ENCODE measurements at places on chromosomes 11 and 22.

GRCh38 chr11:3954448-3955298 is 99.2 kb downstream of the STIM1 start:
- DNase-seq: no peak

DNA sequence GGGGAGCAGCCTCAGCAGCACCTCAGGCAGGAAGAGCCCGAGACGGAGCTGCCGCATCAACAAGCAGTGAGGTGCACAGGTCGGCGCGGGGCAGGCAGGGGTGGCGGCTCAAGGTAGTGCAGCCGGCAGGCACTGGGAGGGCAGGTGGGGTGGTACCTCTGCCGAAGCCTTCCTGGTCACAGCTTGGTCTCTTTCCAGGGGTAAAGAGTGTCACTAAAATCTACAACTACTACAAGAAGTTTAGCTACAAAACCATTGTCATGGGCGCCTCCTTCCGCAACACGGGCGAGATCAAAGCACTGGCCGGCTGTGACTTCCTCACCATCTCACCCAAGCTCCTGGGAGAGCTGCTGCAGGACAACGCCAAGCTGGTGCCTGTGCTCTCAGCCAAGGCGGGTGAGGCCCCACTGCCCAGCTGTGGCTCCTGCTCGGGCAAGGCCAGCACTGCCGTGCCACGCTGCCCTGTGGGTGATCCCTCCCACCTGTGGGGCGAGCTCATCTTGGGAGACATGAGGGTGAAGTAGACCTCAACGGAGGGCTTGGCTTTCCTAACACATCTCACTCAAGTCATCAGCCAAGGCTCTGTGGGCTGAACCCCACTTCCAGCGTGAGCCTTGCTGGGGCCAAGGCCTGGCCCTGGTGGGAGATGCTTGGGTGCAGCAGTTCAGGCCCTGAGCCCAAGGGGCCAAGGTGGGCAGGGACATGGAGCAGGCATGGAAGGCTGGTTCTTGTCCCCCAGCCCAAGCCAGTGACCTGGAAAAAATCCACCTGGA is 13.6 kb downstream of the GATD1 start:
- no peak for DNase-seq

- DNase-seq: peak; percentile 85
Measured at GRCh38 chr22:44297470-44298061, 15.2 kb downstream of the SHISAL1 start.

DNA sequence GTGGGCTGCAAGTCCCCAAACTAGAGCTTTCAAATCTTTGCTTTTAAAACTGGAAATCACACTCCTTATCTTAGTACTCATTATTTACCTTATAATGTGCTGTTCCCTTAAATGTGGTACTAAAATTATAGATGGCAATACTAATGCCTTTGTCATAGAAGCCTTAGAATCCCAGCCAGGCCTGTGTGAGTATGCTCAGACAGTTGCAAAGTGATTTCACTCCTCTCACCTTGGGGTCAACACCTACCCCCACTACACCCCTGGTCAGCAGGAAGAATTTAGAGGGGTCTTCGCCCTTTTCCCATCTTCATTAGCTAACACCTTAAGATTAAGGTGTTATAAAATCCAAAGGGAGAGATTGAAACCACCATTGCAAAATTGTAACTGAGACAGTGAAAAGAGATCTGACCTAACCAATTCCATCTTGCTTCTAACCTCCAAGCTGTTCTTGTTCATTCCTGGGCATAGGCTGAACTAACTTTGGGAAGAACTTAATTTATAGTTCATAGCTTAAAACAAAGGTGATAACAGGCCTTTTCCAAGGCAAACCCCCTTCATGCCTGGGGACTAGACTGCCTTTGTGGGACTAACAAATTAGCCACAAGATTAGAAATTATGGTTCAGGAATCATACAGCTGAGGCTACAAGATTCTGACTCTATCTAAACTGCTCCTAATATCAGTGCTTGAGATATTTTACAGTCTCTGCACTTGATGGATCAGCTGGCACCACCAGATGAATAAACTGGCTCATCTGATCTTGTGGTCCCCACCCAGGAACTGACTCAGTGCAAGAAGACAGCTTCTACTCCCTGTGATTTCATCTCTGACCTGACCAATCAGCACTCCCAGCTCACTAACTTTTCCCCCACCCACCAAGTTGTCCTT is 10.4 kb upstream of the MRPL17 start:
- DNase-seq: no peak

DNA sequence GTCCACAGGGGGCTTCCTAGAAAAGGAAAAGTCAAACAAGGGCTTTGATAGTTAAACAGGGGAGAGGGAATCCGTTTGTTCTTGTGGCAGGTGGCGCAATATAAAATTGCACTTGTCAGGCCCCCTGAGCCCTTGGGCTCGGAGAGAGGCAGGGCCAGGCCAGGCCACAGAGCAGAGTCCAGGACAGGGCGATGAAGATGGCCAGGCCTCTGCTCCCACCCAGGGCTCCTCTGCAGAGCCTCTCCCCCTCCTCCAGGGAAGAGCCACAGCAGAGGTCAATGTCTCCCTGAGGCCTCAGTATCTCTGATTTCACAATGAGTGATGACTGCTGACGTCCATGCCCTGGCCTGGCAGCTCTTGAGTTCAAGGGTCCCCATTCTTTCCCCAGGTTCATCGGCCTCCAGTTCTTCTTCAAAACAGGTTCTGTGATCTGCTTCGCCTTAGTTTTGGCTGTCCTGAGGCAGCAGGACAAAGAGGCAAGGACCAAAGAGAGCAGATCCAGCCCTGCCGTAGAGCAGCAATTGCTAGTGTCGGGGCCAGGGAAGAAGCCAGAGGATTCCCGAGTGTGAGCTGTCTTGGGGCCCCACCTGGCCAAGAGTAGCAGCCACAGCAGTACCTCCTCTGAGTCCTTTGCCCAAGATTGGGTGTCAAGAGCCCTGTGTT is 36.4 kb upstream of the TPBGL start:
- DNase-seq: no peak
